ENCODE measurements at places on chromosomes 1 and 21.

DNA sequence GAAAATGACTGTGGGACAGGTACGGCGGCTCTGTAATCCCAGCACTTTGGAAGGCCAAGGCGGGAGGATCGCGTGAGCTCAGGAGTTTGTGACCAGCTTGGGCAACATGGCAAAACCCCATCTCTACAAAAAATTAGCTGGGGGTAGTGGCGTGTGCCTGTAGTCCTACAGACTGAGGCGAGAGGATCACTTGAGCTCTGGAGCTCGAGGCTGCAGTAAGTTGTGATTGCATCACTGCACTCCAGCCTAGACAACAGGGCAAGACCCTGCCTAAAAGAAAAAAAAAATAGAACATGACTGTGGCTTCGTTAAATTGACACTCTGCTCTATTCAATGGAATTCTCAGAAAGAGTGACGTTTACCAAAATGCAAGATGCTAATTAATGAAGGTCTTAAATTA lies 3.9 kb upstream of the DBT start:
- DNase-seq = no peak

DNA sequence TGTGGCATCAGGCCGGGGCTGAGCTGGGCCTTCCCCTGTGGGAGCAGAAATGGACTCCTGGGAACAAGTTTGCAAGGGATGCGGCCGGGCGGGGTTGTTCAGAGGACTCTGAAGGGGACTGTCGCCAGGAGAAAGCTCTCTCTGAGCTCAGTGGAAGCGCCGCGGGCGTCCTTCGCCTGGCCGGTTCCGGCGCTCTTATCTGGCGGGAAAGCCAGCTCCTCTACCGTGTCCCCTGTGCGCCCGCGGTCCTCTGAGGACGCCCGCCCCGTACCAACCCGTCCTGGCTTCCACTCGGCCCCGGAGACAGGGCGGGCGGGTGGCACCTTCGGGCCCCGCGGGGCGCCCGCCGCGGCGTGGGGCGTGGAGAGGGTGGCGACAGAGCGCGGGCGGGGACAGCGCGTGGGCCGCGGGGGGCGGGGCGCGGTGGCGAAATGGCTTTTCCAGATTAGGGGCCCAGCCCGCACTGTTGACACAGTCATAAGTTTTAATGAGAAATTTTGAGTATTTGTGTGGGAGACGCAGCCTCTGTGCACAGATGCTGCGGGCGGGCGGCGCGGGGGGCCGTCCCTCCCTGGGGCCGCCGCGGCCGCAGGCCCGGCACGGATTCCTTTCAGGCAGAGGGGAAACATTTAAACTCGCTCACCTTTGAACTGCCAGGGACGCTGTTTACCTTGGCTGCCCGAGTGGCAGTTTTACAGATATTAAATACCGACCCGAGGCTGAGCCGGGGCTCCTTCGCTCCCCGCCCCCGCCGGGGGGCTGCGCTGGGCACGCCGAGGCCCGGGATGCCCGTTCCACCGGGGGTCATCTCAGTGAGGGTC lies 70.2 kb downstream of the FOXD2 start:
- peak; percentile 71 for DNase-seq

DNA sequence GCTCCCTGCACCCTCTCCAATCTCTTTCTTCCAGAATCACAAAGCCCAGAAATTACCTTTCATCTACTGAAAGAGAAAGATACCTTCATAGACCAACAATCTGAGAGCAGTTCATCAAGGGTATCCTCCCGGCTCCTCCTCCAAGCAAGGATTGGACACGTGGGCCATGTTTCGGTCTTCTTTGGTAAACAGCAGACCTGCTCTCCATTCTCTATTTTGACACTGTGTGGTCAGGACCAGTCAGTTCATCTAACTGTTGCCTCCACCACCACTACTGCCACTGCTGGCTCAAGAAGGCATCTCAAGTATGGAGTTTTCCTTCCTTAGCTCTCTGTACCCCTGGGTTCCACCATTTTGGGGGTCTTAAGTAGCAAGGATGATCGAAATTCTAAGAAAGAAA lies 8.0 kb upstream of the LELP1 start:
- no peak for DNase-seq

DNA sequence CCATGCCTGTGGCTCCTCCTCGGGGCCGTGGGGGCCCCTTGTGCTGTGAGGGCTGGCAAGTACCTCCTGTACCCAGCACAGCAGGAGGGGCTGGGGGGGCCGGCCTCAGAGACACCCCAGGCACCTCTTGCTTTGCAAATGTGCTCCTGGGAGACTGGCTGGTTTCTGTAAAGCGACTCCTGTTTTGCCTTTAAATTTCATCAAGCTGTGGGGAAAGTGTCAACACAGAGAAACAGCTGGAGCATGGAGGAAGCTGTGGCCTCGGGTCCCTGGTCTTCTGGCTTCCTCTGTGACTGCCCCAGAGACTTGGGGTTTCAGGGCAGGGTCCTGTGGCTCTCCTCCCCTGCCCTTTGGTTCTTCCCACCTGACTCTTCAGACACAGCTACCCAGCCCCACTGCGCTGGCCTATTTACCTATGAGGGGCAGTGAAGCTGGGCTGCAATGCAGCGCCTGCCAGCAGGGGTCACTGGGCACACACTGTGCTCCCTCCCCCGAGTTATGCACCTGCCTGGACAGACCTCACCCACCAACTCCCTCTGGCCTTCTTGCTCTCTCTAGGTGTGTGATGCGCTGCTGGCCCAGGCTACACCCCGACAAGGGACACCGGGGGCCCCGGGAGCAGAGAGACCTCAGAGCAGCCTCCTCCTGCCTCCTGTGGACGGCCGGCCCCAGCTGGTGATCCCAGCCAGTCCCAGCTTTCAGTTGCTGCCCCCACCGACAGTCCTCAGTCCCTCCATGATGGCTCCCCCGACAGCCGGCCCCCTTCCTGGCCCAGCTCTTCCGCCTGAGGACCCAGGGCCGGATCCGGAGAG lies 17.6 kb upstream of the PEX10 start:
- no peak for DNase-seq

DNA sequence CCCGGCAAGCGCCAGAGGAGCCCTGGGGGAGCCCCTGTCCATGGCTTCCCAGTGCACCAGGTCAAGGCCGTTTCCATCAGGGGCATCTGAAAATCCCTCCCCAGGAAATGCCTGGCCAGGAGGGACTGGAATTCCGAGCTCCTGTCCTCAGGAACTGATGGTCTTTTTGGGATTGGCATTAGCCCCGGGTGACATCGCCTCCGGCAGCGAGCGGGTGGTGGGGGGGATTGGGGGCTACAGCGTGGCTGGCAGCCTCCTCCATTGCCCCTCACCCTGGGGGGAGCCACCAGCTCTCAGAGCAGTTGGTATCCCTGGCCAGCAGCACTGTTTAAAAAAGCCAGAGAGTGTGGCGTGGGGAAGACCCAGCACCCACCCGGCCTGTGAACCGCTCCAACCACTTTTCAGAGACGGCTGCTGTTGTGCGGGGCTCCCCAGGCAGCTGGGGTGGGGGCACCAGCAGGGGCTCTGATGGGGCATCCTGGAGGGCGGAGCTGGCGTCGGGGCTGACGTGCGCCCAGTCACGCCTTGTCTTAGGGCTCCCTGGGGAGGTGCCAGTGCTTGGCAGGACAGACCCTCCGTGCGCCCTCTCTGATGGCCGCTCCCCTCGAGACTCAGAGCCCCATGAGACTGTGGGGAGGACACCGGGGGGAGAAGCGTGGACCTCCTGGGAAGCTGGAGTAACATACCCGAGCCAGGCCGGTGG lies 62.9 kb upstream of the TTC34 start:
- DNase-seq = no peak

DNA sequence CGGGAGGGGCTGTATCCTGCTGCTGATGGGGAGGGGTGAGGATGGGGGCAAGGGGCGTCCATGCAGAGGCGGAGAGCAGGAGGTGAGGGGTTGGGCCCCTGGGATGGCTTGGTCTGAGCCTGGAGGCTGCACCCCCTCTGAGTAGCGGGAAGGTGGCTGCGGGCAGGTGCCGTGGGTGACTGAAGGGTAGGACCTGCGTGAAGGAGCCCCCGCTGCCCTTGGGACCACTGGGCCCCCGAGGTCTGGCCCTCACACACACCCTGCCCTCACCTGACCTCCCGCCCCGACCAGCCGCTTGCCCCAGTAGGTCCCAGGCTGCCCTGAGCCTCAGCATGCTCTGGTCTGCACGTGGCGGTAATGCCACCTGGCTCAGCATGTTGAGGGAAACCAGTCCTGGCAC lies 12.8 kb upstream of the SKI start:
- DNase-seq = no peak

DNA sequence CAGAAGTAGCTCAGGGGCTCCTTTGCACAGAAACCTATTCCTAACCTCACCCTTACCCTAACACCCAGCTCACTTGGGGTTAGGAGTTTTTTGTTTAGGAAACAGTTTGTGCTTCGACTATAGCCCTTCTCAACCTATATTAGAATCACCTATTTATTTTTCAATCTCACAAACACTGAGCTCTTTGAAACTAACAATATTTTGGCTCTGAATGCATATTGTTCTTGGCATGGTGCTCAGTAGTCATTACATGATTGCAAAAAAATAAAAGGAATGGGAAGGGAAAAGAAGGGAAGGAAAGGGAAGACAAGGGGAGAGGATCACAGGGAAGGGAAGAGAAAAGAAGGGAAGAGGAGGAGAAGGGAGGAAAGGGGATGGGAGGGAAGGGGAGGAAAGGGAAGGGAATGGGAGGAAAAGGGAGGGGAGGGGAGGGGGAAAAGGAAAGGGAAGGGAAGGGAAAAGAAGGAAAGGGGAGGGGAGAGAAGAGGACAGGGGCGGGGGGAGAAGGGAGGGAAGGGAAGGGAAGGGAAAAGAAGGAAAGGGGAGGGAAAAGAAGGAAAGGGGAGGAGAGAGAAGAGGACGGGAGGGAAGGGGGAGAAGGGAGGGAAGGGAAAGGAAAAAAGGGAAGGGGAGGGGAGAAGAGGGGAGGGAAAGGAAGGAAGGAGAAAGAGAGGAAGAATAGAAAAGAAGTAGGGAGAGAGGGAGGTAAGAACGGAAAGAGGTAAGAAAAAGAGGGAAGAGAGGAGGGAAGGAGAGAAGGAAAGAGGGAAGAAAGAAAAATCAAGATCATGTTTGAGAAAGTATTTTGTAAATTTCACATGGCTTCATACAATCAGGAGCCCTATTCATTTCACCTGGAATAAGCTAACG lies 484.1 kb upstream of the NFIA start:
- DNase-seq = no peak

- DNase-seq = no peak
These were observed 61.3 kb upstream of the GPR153 start for GRCh38 chr1:6322161-6322560.

DNA sequence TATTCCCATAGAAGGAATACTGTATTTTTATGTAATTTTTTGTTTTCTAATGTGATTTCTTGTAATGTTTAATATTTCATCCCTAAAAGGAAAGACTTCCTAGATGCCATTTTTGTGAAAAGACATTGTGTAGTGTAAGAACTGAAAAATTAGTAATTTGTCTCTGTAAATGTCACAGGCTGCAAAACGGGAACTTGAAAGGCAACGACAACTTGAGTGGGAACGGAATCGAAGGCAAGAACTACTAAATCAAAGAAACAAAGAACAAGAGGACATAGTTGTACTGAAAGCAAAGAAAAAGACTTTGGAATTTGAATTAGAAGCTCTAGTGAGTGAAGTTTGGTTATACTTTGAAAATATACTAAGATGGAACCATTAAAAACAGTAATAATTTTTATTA lies 132.2 kb downstream of the ITSN1 start:
- no peak for DNase-seq

GRCh38 chr1:63321785-63322113 lies 618 bp upstream of the FOXD3 start:
- no peak for DNase-seq

GRCh38 chr1:185402930-185403329 lies 85.9 kb upstream of the IVNS1ABP start:
- no peak for DNase-seq

- DNase-seq = no peak
These were observed 25.5 kb downstream of the UCK2 start for GRCh38 chr1:165852871-165853270.

GRCh38 chr1:3611170-3612019 lies at the start of gene MEGF6:
Gene MEGF6 (minus strand): TSS chr1:3611508. CDS start chr1:3611268, 240 bp downstream.
- DNase-seq = no peak

GRCh38 chr1:4660917-4661594 lies 6.6 kb downstream of the AJAP1 start:
- no peak for DNase-seq

- DNase-seq = no peak
These were observed 24.9 kb downstream of the USP25 start for GRCh38 chr21:15754640-15755039.
